ENCODE measurements at places on chromosomes 6 and 20. TPM values are rescaled to one million over a fixed set of nuclear protein-coding genes. Genes with fewer than 3 reads are reported as not detected.

Gene NUS1
- 31.9 TPM for total RNA-seq

Gene CD83
- 19.7 TPM for total RNA-seq

Gene HLA-DRB1
- 1.6 TPM for total RNA-seq

Gene TOP1
- 32.9 TPM for total RNA-seq

Gene EYS
- total RNA-seq, result 1.9 TPM

Gene CD93
- 10.3 TPM for total RNA-seq

Gene ZNF165
- total RNA-seq, result 0.94 TPM

Gene CFAP61
- 3.1 TPM for total RNA-seq

Gene DPPA5
- total RNA-seq, result not detected

Gene SEMG1
- not detected for total RNA-seq

Gene PRPH2
- total RNA-seq, result 5.3 TPM

Gene FLRT3
- 21.9 TPM for total RNA-seq

Gene SPATA25
- 4.4 TPM for total RNA-seq

Data from parietal lobe (tissue), 2 donors.